ENCODE measurements at places on chromosomes 3 and 15. TPM values are rescaled to one million over a fixed set of nuclear protein-coding genes. Genes with fewer than 3 reads are reported as not detected.

The FHIT gene
- total RNA-seq = 7.2 TPM

The HRG gene
- not detected for total RNA-seq

The MNS1 gene
- total RNA-seq = 0.36 TPM

The ARHGEF26 gene
- 0.34 TPM for total RNA-seq

The MYO5A gene
- total RNA-seq = 32.4 TPM

The SLC7A14 gene
- not detected for total RNA-seq

The ARGFX gene
- total RNA-seq = not detected

The TRPM1 gene
- not detected for total RNA-seq

- no peak overlapping the region for H3K4me3 ChIP-seq
- no peaks in the 10 kb centered on the region for H3K4me1 ChIP-seq
- H3K27me3 ChIP-seq = no peaks in the 10 kb centered on the region
- no peak for DNase-seq
Observed at GRCh38 chr3:123406598-123406997, 42.3 kb downstream of the ADCY5 start.

GRCh38 chr3:89571298-89571697, 463.9 kb downstream of the EPHA3 start:
- no peaks in the 10 kb centered on the region for H3K4me1 ChIP-seq
- H3K27me3 ChIP-seq = no peaks in the 10 kb centered on the region
- DNase-seq = no peak
- no peak overlapping the region for H3K4me3 ChIP-seq
- H3K36me3 ChIP-seq = no peaks in the 10 kb centered on the region

GRCh38 chr3:22938739-22939138, 264.4 kb upstream of the UBE2E2 start:
- H3K36me3 ChIP-seq = no peaks in the 10 kb centered on the region
- no peak for DNase-seq
- no peak overlapping the region for H3K27ac ChIP-seq
- no peaks in the 10 kb centered on the region for H3K4me1 ChIP-seq

- DNase-seq = no peak
- no peak overlapping the region for H3K27ac ChIP-seq
- H3K36me3 ChIP-seq = no peaks in the 10 kb centered on the region
- peaks cover 10% of the 10 kb centered on the region for H3K4me1 ChIP-seq
- H3K27me3 ChIP-seq = peaks cover 56% of the 10 kb centered on the region
Observed at GRCh38 chr15:92394309-92395097, 822 bp downstream of the ST8SIA2 start.

- no peaks in the 10 kb centered on the region for H3K27me3 ChIP-seq
- DNase-seq = no peak
- no peak overlapping the region for H3K27ac ChIP-seq
- no peak overlapping the region for H3K4me3 ChIP-seq
- no peaks in the 10 kb centered on the region for H3K36me3 ChIP-seq
Observed at GRCh38 chr3:137347132-137347531, 389.3 kb downstream of the IL20RB start.

- no peaks in the 10 kb centered on the region for H3K27me3 ChIP-seq
- H3K36me3 ChIP-seq = peaks cover 13% of the 10 kb centered on the region
- H3K4me3 ChIP-seq = no peak overlapping the region
- no peak overlapping the region for H3K27ac ChIP-seq
Observed at GRCh38 chr3:119304201-119304713, 10.1 kb downstream of the ARHGAP31 start.

DNA sequence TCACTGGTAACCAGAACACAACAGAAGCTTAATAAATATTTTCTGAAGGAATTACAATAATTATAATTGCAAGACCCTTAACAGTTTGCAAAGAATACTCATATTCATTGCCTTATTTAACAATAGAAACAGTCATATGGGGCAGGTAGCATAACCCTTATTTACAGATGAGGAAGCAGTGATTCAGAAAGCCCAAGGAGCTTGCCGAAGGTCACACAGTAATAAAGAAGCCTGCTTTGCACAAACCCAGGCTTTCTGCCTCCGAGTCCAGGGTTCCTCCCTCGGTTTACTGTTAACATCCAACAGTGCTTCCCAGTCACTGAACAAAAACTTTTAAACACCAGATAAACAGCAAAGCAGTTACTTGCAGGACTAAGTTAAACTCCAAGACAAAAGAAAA, 35.3 kb downstream of the SRGAP3 start:
- DNase-seq = no peak
- H3K4me1 ChIP-seq = no peaks in the 10 kb centered on the region
- no peak overlapping the region for H3K4me3 ChIP-seq
- no peaks in the 10 kb centered on the region for H3K27me3 ChIP-seq
- no peaks in the 10 kb centered on the region for H3K36me3 ChIP-seq

DNA sequence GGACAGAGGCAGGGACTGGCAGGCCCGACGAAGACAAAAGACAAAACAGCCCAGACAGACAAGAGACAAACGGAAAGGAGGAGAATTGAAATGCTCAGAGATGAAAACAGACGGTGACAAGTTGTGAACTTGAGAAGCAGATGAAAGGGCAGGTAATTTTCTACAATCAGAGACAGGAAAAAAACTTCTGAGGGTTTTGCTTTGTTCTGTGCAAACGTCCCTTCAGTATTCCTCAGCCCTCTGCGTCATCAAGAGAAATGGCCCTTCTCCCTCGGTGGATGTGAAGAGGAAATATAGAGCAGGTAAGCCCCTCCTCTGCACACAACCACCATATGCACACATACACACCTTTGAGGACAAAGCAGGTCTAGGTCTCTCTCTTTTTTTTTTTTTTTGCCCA, 206.6 kb downstream of the UACA start:
- no peak overlapping the region for H3K27ac ChIP-seq
- H3K4me1 ChIP-seq = peaks cover 9% of the 10 kb centered on the region
- no peak for DNase-seq

DNA sequence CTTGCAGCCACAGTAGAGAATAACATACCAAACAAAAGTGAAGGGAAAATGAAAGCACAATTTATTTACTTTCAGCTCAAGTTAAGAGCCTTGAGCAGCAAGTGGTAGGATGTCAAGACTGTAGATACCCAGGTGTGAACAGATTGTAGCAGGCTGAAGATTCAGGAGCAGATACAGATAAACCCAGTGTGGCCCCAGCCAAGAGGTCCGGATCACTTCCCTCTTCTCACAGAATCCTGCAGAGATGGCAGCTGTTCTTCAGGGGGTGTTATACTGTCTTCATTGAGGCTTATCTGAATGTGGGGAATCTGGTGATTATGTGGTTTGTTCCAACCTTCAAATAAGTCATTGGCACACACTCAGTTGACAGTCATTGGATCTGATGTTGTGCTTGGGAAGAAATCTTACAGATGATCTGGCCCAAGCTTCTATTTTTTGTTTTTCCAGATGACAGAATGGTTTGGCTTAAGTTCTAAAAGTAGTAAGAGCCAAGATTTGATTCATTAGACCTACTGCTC, 2.2 kb downstream of the STARD9 start:
- H3K27me3 ChIP-seq = peaks cover 19% of the 10 kb centered on the region
- H3K4me1 ChIP-seq = peaks cover 30% of the 10 kb centered on the region
- no peak for DNase-seq
- no peak overlapping the region for H3K4me3 ChIP-seq

DNA sequence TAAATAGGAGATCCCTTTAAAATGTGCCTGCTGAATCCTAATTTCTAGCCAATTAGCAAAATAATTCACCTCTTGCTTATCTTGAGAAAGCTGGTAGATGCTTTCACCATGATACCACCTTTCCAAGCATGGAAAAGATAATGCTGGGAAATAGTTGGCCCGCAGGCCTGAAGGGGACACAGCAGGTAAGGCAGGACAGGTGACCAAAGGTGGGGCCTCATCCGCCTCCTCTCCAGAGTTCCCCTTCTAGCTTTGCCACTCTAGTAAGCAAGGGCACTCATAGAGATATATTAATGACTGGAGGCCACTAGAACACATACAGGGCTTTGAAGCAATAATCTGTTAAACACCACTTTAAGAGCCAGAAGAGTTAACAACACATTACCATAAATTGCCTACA, 45.5 kb downstream of the SATB1 start:
- H3K4me1 ChIP-seq = peaks cover 58% of the 10 kb centered on the region
- H3K27me3 ChIP-seq = no peaks in the 10 kb centered on the region
- DNase-seq = no peak
- H3K36me3 ChIP-seq = peaks cover 84% of the 10 kb centered on the region

DNA sequence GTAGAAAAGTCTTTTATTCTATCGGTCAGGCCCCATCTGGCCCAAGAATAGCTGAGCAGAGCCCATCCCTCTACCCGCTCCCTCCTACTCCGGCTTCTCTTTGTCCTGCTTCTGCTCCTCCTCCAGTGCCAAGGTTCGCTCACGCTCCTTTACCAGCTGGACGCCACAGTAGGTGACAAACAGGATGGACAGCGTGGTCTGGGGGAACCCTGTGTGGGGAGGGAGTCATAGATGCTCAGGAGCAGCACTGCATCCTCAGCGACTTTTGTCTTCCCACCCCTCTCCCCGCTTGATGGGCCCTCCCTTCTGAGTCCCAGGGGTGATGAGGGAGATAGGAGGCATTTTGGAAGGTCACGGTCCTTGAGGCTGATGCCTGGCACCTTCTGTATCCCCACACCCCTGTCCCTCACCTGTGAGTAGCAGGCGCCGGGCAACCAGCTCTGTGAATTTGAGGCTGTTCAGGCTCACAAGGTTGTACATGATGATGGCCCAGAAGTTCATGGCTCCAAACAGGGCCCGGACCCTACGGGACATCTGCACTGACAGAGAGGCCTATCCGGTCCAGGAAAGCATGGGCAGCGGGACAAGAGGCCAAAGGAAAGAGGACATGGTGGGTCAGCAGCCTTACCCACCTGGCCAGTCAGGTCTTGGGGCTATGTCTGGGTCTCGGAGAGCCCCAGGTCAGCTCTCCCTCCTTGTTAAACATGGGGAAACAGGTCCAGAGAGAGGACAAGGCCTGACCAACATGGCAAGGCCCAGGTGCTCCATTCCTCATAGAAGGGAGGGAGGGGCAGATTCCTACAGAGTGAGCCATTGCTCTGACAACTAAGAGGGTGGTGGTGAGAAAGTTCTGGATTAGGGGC, 7.6 kb downstream of the KLHL40 start:
- H3K27me3 ChIP-seq = no peaks in the 10 kb centered on the region
- DNase-seq = no peak
- no peaks in the 10 kb centered on the region for H3K36me3 ChIP-seq
- no peak overlapping the region for H3K27ac ChIP-seq

DNA sequence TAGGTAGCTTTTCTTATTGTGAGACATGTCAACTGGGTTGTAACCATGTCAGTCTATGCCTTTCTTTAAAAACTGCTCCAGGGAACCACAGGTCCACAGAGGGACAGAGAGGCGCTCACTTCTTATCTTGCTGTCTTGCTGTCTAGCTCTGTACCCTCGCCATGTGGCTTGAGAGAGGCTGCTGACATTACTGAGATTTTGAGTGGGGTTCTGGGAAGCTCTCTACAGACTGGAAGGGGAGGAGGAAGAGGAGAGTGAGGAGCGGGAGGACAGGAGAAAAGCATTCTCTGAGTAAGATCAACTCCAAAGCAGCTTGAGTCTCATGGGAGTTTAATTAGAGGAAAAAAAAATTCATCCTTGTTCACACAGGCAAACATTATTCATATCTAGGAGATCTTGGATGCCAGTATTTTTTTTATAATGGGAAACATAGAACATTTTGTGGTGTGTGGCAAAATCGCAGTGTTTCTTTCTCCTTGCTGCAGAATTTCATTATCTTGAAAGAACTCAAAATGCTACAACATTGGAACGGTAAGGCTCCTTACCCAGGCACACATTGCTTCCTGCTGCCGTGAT, 1037.0 kb upstream of the NR2F2 start:
- no peak overlapping the region for H3K27ac ChIP-seq
- no peak for DNase-seq
- peaks cover 14% of the 10 kb centered on the region for H3K27me3 ChIP-seq
- no peaks in the 10 kb centered on the region for H3K36me3 ChIP-seq
- no peaks in the 10 kb centered on the region for H3K4me1 ChIP-seq

- no peaks in the 10 kb centered on the region for H3K27me3 ChIP-seq
- H3K4me3 ChIP-seq = no peak overlapping the region
- H3K4me1 ChIP-seq = peaks cover 15% of the 10 kb centered on the region
- no peak for DNase-seq
- H3K36me3 ChIP-seq = peaks cover 42% of the 10 kb centered on the region
Observed at GRCh38 chr3:158710601-158711000, 21.7 kb downstream of the RARRES1 start.

DNA sequence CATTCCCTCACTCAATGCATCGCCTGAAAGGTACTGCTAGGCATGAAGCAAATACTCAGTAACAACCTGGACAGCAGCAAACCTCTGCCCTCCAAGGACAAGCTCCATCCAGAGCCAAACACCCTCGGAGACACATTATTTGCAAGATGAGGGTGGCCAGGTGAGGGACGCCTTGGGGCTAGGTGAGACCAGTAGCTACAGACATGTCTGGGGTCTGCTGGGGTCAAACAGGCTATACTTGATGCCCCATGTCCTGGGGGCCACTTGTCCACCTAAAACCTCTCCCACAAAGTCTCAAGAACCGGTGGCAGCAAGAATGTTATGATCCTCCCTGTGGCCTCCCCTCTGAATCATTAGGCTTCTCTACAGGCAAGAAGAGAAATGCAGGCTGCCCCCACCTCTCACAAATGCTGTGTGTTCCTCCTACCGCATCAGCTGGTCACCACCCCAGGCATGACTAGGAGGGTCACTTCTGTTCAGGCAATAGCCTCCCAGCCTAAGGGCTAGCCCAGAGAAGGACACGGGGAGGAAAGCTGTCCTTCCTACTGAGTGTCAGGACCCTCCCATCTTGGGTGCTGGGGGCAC, 54.3 kb downstream of the TBC1D2B start:
- H3K27ac ChIP-seq = peak overlapping the region; percentile 9
- no peak overlapping the region for H3K4me3 ChIP-seq
- H3K4me1 ChIP-seq = peaks cover 8% of the 10 kb centered on the region
- peaks cover 32% of the 10 kb centered on the region for H3K36me3 ChIP-seq
- no peaks in the 10 kb centered on the region for H3K27me3 ChIP-seq

- no peaks in the 10 kb centered on the region for H3K4me1 ChIP-seq
- no peaks in the 10 kb centered on the region for H3K36me3 ChIP-seq
- DNase-seq = no peak
- peaks cover 17% of the 10 kb centered on the region for H3K27me3 ChIP-seq
- H3K4me3 ChIP-seq = no peak overlapping the region
Observed at GRCh38 chr15:61764981-61765380, 295.3 kb downstream of the VPS13C start.

DNA sequence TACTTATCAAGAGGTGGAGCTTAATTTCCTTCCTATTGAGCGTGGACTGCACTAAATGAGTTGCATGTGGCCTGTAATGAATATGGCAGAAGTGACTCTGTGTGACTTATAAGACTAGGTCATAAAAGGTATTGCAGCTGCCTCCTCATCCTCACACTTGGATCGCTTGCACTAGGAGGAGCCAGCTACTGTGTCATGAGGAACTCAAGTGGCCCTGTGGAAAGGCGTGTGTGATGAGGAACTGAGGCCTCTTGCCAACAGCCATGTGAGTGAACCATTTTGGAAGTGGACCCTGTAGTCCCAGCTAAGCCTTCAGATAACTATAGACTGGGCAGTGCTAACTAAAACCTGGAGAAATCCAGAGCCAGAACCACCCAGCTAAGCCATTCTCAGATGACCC, 7.1 kb upstream of the SLC30A4 start:
- H3K27ac ChIP-seq = no peak overlapping the region
- no peaks in the 10 kb centered on the region for H3K36me3 ChIP-seq
- no peak overlapping the region for H3K4me3 ChIP-seq
- no peak for DNase-seq

GRCh38 chr3:194985031-194985578, 285.9 kb downstream of the XXYLT1 start:
- peaks cover 7% of the 10 kb centered on the region for H3K27me3 ChIP-seq
- DNase-seq = no peak
- H3K36me3 ChIP-seq = no peaks in the 10 kb centered on the region
- no peaks in the 10 kb centered on the region for H3K4me1 ChIP-seq
- H3K4me3 ChIP-seq = no peak overlapping the region

GRCh38 chr3:194537732-194538247, 51.0 kb upstream of the ATP13A3 start:
- peaks cover 4% of the 10 kb centered on the region for H3K4me1 ChIP-seq
- no peak overlapping the region for H3K27ac ChIP-seq
- DNase-seq = no peak
- H3K27me3 ChIP-seq = peaks cover 3% of the 10 kb centered on the region
- peaks cover 9% of the 10 kb centered on the region for H3K36me3 ChIP-seq
